ENCODE measurements at places on chromosomes 2 and 18. TPM values are rescaled to one million over a fixed set of nuclear protein-coding genes. Genes with fewer than 3 reads are reported as not detected.

DNA sequence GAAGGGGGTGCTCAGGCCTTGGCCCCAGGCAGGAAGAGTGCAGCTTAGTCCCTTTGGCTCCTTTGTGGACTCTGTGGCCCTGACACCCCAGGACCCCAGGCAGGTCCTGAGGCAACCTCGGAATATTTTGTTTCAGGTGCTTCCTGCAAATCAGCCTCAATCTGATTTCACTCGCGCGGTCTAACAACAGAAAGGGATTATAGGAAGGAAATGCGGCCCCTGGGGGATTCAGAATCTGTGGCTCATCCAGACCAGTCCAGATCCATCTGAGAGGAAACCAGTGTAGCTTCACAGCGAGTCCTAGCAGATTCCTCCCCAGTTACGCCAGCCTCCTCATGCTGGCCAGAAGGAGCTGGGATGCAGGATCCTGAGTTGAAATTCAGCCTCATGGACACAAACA, 59.5 kb upstream of the YWHAQ start:
- no peak overlapping the region for H3K4me3 ChIP-seq
- H3K27ac ChIP-seq = no peak overlapping the region
- no peak for DNase-seq
- no peaks in the 10 kb centered on the region for H3K36me3 ChIP-seq

Gene CPLX4
- total RNA-seq = not detected

DNA sequence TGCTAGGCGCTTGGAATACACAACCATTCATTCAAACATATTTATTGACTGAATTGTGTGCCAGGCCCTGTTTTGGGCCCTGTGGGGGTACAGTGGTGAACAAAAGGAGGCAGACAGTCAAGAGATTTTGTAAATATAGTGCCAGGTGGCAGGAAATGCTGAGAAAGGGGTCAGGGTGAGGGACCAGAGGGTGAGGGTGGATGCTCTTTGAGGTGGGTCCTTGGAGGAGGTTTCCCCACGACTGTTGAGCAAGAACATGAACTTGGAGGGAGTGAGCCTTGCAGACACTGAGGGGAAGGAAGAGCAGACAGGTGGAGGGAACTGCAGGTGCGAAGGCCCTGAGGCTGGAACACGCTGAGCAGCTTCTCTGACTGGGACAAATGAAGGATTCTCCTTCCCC, 40.7 kb downstream of the ODC1 start:
- peaks cover 6% of the 10 kb centered on the region for H3K4me1 ChIP-seq
- H3K4me3 ChIP-seq = no peak overlapping the region
- H3K27ac ChIP-seq = peak overlapping the region; percentile 74
- DNase-seq = no peak

Gene SPDYA
- 0.42 TPM for total RNA-seq

Gene RAX
- not detected for total RNA-seq

Gene CMPK2
- 3.6 TPM for total RNA-seq

DNA sequence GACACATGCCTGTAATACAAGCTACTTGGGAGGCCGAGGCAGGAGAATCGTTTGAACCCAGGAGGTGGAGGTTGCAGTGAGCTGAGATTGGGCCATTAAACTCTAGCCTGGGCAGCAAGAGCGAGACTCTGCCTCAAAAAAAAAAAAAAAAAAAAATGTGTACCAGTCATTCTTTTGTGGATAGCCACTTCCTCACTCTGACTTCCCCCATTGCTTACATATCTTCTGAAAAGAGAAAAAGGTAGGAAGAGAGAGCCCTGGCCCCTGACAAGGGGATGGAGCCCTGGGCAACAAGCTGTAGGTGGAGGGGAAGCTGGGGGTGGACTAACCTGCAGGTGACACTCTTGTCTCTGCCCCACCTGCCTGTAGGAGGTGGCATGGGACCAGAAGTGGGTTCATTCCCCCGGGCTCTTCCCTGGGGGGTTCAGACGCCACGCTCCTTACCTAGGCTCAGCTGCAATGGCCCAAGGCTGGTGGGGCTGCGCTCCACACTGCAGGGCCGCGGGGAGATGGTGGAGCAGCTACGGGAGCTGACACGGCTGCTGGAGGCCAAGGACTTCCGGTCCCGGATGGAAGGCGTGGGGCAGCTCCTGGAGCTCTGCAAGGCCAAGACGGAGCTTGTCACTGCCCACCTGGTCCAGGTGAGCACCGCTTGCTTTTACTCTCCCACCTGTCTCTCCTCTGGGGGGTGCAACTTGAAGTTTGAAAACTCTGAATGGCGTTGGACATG, 39.1 kb downstream of the PCARE start:
- H3K36me3 ChIP-seq = no peaks in the 10 kb centered on the region
- DNase-seq = no peak
- no peaks in the 10 kb centered on the region for H3K4me1 ChIP-seq
- H3K27ac ChIP-seq = no peak overlapping the region

GRCh38 chr2:238423561-238424312, 3.0 kb upstream of the ASB1 start:
- no peak overlapping the region for H3K4me3 ChIP-seq
- H3K27ac ChIP-seq = no peak overlapping the region
- peak; percentile 14 for DNase-seq
- H3K4me1 ChIP-seq = no peaks in the 10 kb centered on the region

DNA sequence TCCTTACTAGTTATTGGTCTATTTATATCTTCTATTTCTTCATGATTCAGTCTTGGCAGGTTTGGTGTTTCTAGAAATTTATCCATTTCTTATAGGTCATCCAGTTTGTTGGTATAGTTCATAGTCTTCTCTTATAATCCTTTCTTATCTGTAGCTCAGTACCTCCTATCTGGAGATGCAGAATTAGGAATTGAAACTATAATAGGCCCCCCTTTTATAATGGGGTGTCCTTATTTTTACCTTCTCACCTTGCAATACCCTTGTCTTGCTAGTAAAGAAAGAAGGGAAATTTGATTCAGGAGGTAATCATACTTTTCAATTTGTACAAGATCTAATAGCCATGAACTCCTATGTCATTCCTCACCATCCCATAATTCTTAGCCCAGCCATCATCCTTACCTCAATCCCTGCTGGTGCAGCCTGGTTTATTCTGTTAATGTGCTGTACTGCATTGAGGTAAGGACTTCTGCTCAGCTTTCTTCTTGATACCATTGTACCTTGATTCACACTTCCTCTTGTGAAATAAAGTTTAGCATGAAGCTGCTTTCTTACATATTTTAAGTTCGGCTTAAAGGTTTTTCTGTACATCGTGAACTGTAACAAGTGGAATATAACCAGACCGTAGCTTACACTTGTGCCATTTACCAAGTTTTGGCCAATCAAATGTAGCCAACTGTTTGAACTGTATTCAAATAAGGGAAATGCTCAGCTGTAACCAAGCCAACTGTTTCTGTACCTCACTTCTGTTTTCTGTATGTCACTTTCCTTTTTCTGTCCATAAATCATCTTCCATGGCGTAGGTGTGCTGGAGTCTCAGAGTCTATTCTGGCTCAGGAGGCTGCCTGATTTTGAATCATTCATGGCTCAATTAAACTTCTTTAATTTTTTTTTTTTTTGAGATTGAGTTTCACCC, 40.1 kb upstream of the PTH2R start:
- H3K27me3 ChIP-seq = no peaks in the 10 kb centered on the region
- no peak for DNase-seq
- no peak overlapping the region for H3K27ac ChIP-seq
- H3K4me3 ChIP-seq = no peak overlapping the region

GRCh38 chr2:36780231-36780839, 83.8 kb downstream of the VIT start:
- no peak for DNase-seq
- H3K36me3 ChIP-seq = no peaks in the 10 kb centered on the region
- no peaks in the 10 kb centered on the region for H3K4me1 ChIP-seq
- no peak overlapping the region for H3K4me3 ChIP-seq
- no peak overlapping the region for H3K27ac ChIP-seq

DNA sequence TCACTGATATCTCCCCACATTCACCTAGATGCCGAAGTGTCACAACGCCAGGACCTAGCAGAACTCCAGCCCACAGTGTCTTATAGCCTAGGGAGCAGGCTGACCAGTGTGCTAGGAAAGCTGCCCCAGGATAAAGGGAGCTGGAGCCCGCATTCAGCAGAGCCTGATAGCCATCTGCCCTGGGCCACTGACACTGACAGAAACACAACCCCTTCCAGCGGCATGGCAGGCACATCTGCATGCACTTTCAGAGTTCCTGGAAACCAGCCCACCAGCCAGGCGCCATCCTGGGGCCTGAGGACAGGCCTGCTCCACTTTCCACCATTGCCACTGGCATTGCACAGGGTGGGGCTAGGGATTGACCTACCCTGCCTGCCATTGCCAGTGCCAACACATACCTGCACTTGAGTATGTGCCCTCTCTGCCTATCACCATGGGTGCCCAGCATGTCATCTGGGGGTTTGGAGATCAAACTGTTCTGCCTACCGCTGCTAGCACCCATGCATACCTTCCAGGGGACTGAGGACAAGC, 290.1 kb upstream of the KLHL14 start:
- no peaks in the 10 kb centered on the region for H3K27me3 ChIP-seq
- H3K27ac ChIP-seq = no peak overlapping the region
- H3K4me3 ChIP-seq = no peak overlapping the region
- no peaks in the 10 kb centered on the region for H3K4me1 ChIP-seq

Gene IL36A
- total RNA-seq = not detected

GRCh38 chr18:79640875-79641274, 38.7 kb upstream of the CTDP1 start:
- DNase-seq = no peak
- H3K4me1 ChIP-seq = no peaks in the 10 kb centered on the region
- no peak overlapping the region for H3K27ac ChIP-seq
- peaks cover 12% of the 10 kb centered on the region for H3K27me3 ChIP-seq
- no peaks in the 10 kb centered on the region for H3K36me3 ChIP-seq

DNA sequence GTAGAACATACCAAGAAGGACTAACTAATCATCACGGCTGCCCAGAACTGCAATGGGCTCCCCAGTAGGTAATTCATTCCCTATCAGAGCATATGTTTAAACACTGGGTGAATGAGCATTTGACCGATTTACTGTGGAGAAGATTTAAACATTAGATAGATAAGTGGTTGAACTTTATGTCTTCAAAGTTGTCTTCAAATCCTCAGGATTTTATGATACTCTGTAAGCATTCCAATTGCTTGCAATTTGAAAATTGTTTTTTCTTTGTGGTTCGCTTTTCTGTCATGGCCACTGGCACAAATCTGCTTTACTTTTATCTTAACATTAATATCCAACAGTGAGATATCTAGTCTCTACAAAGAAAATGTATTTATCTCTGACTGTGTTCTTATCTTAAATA, 37.7 kb upstream of the MMADHC start:
- H3K36me3 ChIP-seq = no peaks in the 10 kb centered on the region
- no peak for DNase-seq
- no peak overlapping the region for H3K27ac ChIP-seq
- no peaks in the 10 kb centered on the region for H3K4me1 ChIP-seq
- H3K27me3 ChIP-seq = no peaks in the 10 kb centered on the region

Gene KIF1A
- 1.9 TPM for total RNA-seq

DNA sequence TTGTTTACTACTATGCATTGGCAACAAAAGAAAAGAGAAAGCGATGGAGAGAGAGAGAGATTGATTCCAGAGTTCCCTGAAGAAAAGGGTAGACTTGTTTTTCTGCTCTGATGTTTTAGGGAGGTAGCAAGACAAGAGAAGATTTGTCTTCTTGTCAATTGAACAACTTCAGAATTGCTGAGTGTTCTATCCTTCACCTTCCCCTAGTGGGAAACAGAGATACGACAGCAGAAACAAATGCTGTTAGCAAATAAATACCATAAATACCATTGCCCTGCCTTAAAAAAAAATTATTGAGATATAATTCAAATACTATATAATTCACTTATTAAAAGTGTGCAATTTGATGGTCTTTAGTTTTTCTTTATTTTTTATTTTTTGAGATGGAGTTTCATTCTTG, 26.2 kb upstream of the CCDC150 start:
- no peaks in the 10 kb centered on the region for H3K4me1 ChIP-seq
- DNase-seq = no peak
- H3K36me3 ChIP-seq = no peaks in the 10 kb centered on the region
- no peak overlapping the region for H3K4me3 ChIP-seq

DNA sequence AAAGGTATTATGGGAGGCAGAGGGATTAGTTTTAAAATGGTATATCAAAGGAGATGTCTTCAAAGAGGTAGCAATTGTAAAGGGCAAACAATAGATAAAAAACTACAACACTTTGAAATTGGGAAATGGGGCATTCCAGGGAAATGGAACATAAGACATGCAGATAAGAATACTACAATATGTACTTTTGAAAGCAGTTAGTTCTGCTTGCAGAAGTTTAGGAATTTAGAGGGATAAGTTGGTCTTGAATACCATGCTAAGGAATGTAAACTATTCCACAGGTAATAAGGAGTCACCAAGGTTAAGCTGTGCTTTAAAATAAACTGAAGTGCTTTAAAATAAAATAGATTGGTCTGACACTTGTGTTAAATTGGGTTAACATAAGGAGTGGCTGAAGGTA, 571.7 kb upstream of the ACVR2A start:
- no peaks in the 10 kb centered on the region for H3K4me1 ChIP-seq
- no peaks in the 10 kb centered on the region for H3K27me3 ChIP-seq
- H3K27ac ChIP-seq = no peak overlapping the region
- no peak for DNase-seq
- H3K36me3 ChIP-seq = no peaks in the 10 kb centered on the region

DNA sequence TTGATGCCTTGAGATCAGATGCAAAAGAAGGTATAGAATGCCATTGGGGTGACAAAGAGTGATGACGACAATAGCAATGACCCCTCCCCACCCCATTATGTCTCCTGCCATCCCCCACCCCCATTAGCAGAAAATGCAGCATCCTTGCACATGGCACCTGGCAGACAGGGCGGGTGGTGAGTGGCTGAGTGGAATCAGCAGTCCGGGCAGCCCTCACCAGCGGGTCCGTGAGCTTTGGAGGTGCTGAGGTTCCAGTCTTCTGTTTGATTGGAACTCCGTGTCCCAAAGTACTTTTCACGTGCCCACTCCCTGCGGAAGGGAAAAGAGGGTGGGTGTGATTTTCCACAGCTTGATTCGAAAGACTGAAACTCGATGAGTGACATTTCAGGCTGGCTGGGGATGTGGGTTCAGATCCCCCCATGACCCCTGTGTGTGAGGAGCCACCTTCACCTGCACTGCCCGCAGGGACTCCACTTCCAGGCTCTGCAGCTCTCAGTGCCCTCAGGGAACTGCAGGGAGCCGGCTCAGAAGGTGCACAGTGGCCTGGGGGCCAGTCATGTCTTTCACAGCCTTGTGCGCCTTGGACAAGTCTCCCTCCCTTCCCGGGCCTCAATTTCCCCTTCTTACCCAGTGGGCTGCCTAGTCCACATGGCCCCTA, 130.9 kb downstream of the GLI2 start:
- H3K4me3 ChIP-seq = no peak overlapping the region
- no peaks in the 10 kb centered on the region for H3K36me3 ChIP-seq
- peak overlapping the region; percentile 66 for H3K27ac ChIP-seq
- DNase-seq = no peak
- peaks cover 4% of the 10 kb centered on the region for H3K4me1 ChIP-seq
- peaks cover 15% of the 10 kb centered on the region for H3K27me3 ChIP-seq
